ENCODE measurements at places on chromosomes 11 and 22. TPM values are rescaled to one million over a fixed set of nuclear protein-coding genes. Genes with fewer than 3 reads are reported as not detected.

Gene OTOG
- not detected for total RNA-seq

Gene CYTH4
- 224 TPM for total RNA-seq

Gene TRIM48
- not detected for total RNA-seq

Gene MPEG1
- 21.9 TPM for total RNA-seq

Gene MFRP
- not detected for total RNA-seq

Gene TESMIN
- total RNA-seq, result 8.5 TPM

Gene THY1
- 1.6 TPM for total RNA-seq

Gene LMNTD2
- 1.4 TPM for total RNA-seq

Gene LRRC56
- total RNA-seq, result 4.0 TPM

DNA sequence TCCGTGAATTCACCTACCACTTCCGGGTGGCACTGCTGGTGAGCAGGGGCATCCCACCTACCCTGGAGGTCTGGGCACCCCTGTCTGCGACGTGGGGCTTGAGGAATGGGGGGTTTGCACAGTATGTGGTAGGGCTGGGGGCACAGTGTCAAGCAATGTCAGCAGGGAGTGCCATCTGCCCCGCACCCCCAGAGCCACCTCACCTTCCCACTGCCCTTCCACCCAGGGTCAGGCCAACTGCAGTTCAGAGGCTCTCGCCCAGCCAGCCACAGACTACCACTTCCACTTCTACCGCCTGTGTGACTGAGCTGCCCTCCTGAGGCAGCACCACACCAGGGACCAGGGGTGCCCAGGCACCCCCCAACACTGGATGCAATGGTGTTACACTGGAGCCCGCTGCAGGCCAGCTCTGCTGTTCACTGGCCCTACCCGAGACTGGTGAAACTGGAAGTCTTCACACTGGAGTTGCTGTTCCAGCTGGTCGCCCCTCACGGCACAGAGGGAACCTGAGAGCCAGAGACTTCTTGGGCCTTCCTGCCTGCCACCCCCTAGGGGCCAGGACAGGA lies 6.5 kb downstream of the TMEM258 start:
- DNase-seq, result no peak

- DNase-seq, result no peak
Measured at GRCh38 chr11:94738746-94739145, 29.4 kb upstream of the AMOTL1 start.

DNA sequence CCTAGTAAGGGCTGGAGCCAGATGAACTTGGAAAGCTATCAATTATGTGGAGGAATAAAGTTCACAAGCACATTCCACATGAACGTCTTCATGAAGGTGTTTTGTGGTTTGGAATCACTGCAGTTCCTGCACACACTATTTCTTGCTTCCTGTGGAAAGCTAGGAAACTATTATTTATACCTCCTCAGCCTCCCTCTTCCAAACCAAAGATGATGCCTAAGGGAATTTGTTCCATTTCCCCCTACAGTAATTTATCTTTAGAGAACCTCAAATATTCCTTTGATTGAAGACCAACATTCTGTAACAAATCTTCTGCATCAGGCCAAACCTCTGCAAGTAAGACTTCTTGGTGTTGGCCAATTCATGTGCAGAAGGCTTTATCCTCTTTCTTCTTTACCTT lies 115.8 kb upstream of the ARHGAP20 start:
- no peak for DNase-seq

- DNase-seq, result no peak
Measured at GRCh38 chr11:44338698-44339529, 29.0 kb upstream of the ALX4 start.

GRCh38 chr11:315516-315994 lies 1.7 kb downstream of the IFITM1 start:
- no peak for DNase-seq

DNA sequence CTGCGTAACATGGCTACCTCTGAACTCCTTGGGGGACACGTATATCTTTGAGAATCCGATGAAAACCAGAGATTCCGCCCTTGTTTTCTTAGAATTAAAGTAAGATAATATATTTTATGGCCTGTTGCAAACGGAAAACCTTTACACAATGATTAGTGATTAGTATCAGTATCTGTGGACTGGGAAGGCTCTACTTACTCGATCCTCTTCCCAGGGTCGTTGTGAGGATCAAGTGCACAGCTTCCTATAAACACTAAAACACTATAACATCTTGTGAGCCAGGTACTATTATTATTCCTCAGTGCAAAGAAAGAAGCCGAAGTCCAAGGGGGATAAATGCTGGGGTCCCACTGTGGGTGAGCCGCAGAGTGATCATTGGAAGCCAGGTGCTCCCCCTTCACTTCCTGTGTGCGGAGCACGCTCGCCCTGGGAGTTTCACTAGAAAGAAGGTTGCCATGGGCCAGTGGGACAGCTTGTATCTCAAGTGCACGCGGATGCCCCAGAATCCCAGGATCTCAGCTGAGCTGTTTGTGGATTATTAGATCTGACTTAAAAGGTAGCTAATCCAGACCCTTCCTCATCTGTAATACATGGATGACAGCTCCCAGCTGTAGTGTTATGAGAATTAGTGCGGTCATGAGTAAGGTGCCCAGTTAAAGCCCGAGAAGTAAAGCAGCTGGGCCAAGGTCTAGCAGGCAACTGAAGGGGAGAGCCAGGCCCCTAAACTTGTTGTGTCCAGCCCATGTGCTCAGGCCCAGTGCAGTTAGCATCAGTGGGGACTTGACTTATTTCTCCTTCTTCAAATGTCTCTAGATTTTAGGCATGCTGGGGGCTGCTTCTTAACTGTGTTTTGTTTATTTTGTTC lies 839 bp downstream of the CBY1 start:
- peak; percentile 48 for DNase-seq

- no peak for DNase-seq
Measured at GRCh38 chr22:50674130-50674500, 1.5 kb downstream of the SHANK3 start.

GRCh38 chr11:43503417-43503816 lies 144.7 kb downstream of the TTC17 start:
- DNase-seq, result no peak

DNA sequence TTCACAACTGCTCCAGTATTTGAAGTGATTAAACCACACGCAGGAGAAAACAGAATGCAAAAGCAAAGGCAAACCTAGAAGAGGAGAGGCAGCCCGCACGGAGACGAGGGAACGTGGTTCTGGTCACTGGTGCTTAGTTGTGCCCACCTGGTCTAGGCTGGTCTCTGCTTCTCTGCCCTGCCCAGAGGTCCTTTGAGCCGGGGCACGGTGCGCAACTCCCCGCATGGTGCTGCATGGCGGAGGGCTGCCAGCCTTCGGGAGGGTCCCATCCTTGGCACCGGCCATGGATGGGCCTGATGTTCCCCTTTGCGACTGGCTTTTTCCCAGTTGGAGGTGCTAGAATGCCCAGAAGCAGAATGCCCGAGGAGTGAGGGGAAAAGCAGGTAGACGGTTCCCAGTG lies 46.1 kb downstream of the KCNC1 start:
- no peak for DNase-seq

DNA sequence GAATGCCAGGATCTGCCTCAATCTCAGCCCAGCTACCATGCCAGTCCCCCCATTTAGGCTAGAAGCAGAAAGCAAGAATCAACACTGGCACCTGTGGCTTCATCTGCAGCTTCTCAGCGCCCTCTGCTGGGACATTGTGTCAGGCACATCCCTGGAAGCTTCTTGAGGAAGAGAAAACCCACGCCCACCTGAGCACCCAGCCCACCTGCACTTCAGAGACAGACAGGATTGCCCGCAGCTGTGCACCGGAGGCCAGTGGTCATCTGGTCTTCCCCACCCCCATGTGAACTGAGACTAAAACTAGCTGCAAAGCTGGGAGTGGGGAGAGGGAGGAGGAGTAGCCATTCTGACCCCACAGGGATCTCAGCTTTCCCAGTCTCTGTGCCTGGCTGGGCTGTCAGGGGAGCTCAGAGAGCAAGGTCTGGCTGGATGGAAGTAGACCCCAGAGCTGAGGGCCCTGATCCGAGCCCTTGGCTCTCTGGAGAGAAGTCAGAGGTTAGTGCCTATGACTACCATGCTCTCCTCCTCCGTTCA lies 66.8 kb downstream of the FEZ1 start:
- peak; percentile 32 for DNase-seq

GRCh38 chr11:85170184-85170583 lies 457.0 kb downstream of the DLG2 start:
- DNase-seq, result no peak

- DNase-seq, result no peak
Measured at GRCh38 chr22:45418056-45418769, 4.7 kb downstream of the RIBC2 start.

DNA sequence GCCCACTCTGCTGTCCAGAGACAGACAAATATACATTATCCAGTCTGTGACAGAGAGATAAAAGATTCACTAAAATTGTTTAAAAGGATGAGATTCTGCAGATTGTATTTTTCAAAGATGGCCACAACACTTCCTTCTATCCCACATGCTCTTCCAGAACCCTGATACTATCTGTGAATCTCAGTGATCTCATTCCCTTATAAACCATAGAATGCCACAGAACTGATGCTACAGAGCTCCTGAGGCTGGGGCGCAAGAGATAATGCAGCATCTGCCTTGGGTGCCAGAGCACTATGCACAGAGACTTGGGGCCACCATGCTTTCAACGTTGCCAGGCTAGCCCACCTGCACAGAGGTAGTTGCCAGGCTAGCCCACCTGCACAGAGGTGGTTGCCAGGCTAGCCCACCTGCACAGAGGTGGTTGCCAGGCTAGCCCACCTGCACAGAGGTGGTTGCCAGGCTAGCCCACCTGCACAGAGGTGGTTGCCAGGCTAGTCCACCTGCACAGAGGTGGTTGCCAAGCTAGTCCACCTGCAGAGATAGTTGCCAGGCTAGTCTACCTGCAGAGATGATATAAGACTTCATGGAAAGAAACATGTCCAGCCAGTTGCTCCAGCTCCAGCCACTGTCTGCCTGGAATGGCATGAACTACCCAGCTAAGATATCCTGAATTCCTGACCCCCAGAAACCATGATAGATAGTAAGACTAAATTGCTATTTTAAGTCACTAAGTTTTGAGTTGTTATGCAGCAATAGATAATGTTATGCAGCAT lies 17.6 kb upstream of the SEPTIN5 start:
- no peak for DNase-seq

- DNase-seq, result no peak
Measured at GRCh38 chr22:46038174-46038487, 61.2 kb upstream of the WNT7B start.

All from naive thymus-derived CD4-positive, alpha-beta T cell (primary cell).